ENCODE measurements at places on chromosomes 4 and X.
A peak's percentile ranks its signal among the peaks of the same experiment; 100 is the strongest.

DNA sequence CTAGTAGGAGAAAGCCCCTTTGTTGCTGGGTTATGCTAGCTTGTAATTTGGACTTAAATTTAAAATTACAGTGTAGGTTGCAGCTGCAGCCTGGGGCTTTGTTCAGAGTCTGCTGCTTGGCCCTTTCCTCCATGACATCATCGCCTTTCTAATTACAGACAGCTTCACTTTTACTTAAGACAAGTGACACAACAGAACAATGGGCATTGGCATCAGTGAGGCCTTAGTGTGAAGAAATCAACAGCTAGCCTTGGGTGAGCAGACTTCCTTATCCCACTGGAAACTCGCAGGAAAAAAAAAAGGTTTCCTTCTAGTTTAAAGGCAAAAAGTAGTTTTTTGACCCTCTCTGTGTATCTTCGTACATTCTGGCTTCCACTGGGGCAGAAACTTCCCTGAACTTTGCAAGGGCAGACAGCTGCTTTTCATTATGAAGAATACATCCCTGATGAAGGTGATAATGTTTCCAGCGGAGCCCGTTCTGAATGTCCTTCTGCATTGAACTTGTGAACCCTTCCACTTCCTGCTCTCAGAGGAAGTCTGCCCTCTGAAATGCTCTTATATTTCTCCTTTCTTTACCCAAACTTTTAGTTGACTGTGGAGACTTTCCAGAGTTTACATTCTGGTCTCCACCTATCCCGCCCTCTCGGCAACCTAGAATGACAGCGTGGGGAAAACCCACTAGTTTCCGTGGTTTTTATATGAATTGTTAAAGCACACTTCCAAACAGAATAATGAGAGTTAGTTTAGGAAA lies 123.2 kb upstream of the FAM9C start:
- peak; percentile 16 for DNase-seq

- DNase-seq: no peak
These were observed 12.2 kb upstream of the HPGD start for GRCh38 chr4:174534461-174534860.

DNA sequence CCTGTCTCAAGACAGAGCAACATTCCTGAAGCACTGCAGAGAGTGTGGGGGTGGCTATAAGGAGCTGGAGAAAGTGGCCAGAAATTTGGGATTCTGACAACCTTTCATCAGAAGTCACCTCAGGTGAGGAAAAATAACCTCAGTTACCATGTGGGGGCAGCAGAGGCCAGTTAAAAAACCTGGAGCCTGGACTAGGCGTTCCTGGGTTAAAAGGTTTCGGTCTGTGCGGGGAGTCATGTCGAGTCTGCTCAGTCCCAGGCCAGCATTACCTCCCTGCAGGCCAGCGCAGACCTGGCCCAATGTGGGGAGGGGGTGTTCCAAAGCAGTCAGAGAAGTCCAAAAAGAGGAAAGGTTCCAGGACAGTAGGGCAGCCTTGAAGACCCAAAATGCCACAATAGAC lies 10.9 kb upstream of the NALF2 start:
- DNase-seq: peak; percentile 41

GRCh38 chr4:105596684-105597083 lies 44.3 kb downstream of the ARHGEF38 start:
- no peak for DNase-seq

DNA sequence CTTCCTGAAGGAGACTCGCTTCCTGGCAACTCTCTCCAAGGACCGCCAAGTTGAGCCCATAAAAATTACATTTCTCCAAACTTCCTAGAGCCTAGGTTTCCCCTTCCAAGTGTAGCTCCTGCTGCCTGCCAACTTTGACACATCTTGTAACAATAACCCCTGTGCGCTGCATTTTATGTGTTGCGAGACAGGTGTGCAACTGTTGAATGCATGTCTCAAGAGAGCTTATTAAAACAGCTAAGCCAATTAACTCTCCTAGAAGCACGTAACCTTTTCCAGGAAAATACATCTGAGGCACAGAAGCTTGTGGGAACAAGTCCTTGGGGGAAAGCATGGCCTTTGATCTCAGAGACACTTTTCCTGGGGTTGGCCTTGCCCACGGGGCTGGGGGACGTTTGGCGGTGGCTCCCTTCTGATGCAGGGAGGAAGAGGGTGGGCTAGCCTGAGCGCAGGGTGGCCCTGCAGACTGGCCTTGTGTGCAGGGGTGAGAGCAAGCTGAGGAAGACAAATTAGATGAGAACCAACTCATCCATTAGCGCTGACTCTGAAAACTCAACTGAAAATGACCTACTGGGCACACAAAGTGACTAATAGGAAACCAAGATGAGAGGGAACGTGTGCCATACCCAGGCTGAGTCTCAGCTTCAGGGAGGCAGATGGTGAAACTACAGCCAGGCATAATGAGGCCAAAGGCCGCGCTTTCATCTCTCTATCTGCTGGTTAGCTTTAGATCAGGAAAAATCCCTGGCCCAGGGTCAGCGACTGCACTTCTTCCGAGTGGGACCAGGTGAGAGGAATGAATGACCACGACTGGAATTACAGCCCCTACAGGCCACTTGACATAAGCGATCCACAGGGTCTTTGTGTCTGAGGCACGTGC lies 75.3 kb downstream of the ENPP6 start:
- no peak for DNase-seq

DNA sequence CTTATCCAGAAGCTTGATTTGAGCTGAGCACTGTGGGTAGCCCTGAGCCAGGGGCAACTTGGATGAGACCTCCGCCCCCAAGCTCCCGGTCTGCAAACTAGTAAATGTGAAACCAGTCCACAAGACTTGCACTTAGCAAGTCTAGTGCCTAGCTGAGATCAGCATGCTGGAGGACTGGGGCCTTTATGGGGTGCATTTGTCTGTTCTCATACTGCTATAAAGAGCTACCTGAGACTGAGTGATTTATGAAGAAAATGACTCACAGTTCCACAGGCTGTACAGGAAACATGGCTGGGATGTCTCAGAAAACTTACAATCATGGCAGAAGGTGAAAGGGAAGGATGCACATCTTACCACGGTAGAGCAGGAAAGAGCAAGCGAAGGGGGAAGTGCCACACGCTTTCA lies 42.1 kb upstream of the HOPX start:
- peak; percentile 83 for DNase-seq

GRCh38 chrX:19682712-19683331 lies 167.5 kb upstream of the MAP3K15 start:
- DNase-seq: peak; percentile 86

DNA sequence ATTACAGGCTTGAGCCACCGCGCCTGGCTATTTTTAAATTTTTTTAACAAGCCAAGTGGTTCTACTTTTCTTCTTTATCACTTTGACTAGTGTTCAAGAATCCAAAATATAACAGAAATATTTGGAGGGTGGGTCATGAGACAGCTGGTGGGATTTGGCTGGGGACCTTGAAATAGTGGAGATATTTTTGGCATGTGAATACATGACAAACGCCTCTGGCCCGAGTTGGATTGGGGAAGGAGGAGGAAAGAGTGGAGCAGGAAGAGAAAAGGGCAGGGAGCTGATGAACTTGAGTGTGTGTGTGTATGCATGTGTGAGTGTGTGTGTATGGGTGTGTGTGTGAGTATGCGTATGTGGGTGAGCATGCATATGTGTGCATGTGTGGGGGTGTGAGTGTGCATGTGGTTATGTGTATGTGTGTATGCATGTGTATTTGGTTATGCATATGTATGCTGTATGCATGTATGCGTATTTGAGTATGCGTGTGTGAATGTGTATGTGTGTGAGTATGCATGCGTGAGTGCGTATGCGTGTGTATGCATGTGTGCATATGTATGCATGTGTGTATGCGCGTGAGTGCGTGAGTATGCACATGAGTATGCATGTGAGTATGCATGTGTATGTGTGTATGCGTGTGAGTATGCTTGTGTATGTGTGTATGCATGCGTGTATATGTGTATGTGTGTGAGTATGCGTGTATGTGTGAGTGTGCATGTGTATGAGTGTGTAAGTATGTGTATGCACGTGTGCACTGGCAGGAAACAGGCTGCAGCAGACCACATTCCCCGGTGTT lies 49.6 kb downstream of the JADE1 start:
- DNase-seq: no peak

DNA sequence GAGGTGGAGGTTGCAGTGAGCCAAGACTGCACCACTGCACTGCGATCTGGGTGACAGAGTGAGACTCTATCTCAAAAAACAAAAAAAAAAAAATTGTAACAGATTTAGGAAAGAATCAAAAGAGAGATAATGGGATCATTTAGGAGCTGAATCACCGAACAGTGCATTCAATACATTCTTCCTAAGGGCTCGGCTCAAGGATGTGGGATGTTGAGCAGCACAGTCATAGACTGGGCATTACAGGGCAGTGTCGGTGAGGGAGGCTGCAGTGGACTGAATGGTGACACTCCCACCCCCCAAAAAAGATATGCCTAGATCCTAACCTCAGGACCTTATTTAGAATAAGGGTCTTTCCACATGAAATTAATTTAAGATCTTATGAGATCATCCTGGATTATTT lies 70.0 kb downstream of the EVC2 start:
- no peak for DNase-seq

All from activated CD4-positive, alpha-beta T cell treated with anti-CD3 and anti-CD28 coated beads, Interleukin-2, amount 50 U/mL, for 16 hours (primary cell).